ENCODE measurements at places on chromosomes 1 and 21. TPM values are rescaled to one million over a fixed set of nuclear protein-coding genes. Genes with fewer than 3 reads are reported as not detected.

DNA sequence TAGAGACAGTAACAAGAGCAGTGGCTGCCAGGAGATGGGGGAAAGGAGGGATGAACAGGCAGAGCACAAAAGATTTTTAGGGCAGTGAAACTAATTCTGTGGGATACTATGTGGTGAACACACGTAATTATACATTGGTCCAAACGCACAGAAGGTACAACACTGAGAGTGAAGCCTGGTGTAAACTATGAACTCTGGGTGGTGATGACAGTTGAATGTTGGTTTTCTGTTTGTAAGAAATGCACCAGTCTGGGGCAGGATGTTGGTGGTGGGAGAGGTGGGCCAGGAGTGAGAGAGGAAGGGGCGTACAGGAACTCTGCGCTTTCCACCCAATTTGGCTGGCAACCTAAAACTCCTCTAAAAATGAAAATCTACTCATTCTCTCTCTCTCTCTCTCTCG is 50.2 kb upstream of the TIAM1 start:
- no peak for DNase-seq

- no peak for DNase-seq
These were observed 52.9 kb downstream of the ACBD3 start for GRCh38 chr1:226133504-226134123.

- DNase-seq, result peak; percentile 46
These were observed 40.4 kb downstream of the TBX15 start for GRCh38 chr1:118947790-118948189.

DNA sequence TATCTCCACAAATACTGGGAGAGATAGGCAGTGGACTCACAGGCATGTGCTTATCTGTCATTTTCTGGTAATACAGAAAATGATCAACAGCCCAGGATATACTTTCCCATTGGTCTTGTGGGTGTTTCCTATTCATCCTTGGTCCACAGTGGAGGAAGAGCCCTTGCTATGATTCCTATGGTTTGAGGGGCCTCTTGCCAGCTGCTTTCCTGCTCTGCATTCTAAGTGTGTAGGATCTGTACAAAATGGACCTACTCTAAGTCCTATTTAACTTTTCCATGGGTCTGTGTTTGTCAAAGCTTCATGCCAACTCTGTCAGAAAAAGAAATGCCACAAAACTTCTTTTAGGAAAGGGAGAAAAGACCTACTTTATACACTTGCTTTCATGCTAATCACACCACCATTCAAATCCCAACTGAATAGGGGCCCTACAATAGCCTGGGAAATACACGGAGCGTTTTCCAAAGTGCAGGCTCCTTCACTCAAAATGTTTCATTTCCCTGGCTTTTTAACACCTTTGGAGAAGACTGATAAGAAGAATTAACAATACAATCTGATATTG is 16.4 kb downstream of the PLPP3 start:
- DNase-seq, result no peak

SLC2A5 gene
- not detected for total RNA-seq

GRCh38 chr1:246160905-246161304 is 346.2 kb downstream of the SMYD3 start:
- no peak for DNase-seq

CFAP141 gene
- total RNA-seq, result not detected

- DNase-seq, result peak; percentile 75
These were observed 79.0 kb downstream of the MRPL37 start for GRCh38 chr1:54278941-54279422.

DNA sequence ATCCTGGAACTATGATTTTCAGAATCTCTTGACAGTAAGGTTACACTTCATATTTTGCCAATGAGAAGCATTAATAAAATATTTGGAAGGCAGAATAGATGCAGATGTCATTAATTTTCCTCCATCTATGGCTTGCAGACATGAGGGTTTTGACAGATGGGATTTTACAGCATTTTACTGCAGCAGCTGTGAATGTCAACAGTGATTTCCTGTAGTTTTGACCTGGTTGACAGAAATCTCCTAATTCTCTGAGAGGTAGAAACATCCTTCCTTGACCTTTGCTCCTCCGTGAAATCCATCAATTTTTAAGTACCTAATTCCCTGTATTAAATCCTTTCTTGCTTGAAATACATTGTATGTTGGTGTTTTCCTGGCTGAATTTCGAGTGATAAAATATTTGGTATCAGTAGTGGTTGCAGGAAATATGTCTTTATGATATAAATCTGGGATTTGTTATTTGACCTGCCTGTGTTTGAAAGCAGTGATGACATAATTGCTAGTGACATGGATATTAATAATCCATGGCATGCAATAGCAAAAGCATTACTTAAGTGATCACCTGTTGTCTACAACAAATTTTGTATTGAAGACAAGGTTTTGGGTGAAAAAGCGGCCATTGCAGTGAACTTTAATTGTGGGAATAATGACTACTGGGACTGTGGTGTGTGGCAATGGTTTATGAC is 73.9 kb downstream of the HLX start:
- no peak for DNase-seq

- DNase-seq, result no peak
These were observed 1.1 kb downstream of the RHBDL2 start for GRCh38 chr1:38940339-38941047.

PLEKHA6 gene
- total RNA-seq, result 5.0 TPM

- peak; percentile 13 for DNase-seq
These were observed 175.7 kb upstream of the COL11A1 start for GRCh38 chr1:103283841-103284669.

TSPAN1 gene
- 0.18 TPM for total RNA-seq

GRCh38 chr1:19973616-19974015 is 5.8 kb downstream of the PLA2G2A start:
- DNase-seq, result peak; percentile 3

JAM2 gene
- 0.83 TPM for total RNA-seq
